ENCODE measurements at places on chromosomes 5 and 9.
A peak's percentile ranks its signal among the peaks of the same experiment; 100 is the strongest.

GRCh38 chr9:4937446-4937845 lies 47.6 kb upstream of the JAK2 start:
- DNase-seq: no peak

GRCh38 chr9:72476617-72477437 lies 44.6 kb upstream of the TMC1 start:
- no peak for DNase-seq

GRCh38 chr9:126618190-126618584 lies 4.5 kb downstream of the LMX1B start:
- no peak for DNase-seq

DNA sequence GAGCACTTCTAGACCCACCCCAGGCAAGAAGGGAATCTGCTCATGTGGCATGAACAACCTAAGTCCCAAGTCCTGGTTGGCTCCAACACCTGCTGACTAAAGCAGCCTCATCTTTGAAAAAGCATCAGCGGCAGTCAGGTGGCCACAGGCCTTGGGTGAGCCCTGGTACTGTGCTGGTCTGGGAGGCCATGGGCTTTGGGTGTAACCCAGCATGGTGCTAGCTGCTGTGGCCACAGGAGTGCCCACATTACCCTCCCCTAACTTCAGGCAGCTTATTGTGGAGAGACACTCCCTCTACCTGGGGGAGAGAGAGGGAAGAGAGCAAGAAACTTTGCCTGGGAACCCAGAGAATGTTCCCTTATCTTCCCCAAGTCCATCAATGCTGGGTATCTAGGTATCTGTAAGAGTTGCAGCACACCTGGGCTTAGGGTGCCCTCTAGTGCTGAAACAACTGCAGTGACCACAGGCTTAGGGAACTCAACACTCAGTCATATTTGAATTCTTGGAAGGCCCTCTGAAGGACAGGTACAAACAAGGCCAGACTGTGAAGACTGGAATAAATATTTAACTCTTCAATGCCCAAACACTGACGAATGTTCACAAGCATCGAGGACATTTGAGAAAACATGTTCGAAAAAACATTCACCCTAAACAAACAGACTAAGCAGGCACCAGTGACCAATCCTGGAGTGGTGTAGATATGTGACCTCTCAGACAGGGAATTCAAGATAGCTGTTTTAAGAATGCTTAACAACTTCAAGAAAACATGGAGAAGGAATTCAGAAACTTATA lies 69.9 kb upstream of the OR2K2 start:
- DNase-seq: no peak

- DNase-seq: no peak
Measured at GRCh38 chr5:9713356-9713755, 83.2 kb upstream of the TAS2R1 start.

DNA sequence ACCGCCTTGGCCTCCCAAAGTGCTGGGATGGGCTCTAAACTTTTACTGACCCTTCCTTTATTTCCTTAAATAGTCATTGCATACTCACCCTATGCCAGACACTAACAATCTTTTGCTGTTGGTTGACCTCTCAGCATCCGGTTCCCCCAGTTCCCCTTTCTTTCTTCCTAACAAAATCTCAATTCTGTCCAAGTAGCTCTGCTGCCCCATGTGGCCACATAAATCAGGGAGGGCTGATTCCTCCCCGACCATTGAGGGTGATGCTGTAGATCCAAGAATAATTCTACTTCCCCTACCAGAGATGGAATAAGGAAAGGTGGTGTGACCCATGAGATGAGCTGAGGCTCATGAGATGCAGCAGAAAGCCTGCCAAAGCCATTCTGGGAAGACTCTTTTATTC lies 315.3 kb upstream of the MSX2 start:
- no peak for DNase-seq

DNA sequence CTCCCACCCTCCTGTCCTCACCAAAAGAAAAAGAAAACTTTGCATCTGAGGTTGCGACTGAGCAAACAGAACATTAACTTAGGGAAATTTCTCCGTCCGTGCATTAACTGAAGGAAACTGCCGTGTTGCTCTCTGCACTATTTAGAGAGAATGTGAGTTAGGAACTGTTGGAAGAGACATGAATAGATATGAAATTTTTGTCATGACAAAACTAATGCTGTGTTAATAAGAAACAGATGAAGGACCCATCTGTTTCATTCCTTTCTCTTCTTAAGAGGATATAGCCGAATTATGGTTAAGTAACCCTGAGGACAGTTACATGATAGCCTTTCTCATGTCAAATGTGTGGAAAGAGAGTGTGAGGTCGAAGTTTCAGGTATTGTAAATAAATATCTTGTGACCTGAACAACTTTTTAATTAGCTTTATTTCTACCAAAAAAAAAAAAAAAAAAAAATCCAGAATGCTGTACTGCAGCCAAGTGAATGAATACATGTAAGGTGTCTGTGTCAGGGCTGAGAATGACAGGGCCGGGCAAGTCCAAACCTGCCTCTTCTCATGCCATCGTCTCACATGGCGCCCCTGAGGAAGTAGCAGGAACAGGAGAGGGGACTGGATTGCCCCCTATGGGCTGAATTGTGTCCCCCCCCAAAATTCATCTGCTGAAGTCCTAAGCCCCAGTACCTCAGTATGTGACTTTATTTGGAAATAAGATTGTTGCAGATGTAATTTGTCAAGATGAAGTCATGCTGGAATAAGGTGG lies 35.6 kb upstream of the ANKRD33B start:
- no peak for DNase-seq

- DNase-seq: no peak
Measured at GRCh38 chr9:95435074-95435728, 81.6 kb downstream of the PTCH1 start.

GRCh38 chr9:116705531-116705930 lies 18.4 kb downstream of the TRIM32 start:
- no peak for DNase-seq

DNA sequence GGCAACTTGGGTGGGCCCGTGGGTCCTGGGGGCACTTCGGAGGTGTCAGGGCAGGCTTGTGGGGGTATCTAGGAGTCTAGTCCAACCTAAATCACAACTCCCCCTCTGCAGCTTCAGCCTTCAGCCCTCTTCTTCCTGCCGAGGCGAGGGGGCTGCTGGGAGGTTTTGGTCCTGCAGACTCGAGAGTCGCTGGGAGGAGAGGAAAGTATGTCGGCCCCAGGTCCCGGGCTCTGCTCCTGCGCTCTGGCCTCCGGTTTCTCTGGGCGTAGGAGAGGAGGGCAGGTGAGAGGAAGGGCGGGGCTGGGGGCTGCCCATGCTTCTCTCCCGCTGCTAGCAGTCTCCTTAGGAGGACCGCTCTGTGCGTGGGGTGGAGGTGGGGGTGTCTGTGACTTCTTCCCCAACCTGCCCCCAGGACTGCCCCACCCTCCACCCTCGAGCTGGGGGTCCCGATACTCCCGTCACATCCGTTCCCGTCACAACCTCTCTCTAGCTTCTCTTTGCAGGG lies 139.8 kb upstream of the COL5A1 start:
- no peak for DNase-seq

DNA sequence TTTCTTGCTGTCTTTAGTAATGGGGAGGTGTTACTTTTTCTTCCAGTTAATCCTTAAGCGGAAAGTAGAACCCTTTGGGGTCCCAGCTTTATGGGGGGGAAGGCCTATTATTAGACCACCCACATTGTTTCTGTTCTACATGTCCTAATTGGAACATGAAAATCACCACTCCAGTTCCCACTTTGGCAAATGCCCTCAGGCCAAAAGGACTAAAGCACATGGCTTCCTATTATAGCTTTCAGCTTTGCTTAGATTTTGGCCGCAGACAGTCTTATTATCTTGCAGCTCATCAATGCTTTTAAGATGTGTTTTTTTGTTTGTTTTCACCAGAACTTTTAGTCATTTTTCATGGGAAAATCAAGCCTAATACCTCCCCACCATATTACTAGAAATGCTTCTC lies 296.8 kb upstream of the ANKH start:
- no peak for DNase-seq

- no peak for DNase-seq
Measured at GRCh38 chr9:125508249-125508648, 198.8 kb downstream of the MAPKAP1 start.

- no peak for DNase-seq
Measured at GRCh38 chr5:76367623-76368371, 35.3 kb upstream of the IQGAP2 start.

DNA sequence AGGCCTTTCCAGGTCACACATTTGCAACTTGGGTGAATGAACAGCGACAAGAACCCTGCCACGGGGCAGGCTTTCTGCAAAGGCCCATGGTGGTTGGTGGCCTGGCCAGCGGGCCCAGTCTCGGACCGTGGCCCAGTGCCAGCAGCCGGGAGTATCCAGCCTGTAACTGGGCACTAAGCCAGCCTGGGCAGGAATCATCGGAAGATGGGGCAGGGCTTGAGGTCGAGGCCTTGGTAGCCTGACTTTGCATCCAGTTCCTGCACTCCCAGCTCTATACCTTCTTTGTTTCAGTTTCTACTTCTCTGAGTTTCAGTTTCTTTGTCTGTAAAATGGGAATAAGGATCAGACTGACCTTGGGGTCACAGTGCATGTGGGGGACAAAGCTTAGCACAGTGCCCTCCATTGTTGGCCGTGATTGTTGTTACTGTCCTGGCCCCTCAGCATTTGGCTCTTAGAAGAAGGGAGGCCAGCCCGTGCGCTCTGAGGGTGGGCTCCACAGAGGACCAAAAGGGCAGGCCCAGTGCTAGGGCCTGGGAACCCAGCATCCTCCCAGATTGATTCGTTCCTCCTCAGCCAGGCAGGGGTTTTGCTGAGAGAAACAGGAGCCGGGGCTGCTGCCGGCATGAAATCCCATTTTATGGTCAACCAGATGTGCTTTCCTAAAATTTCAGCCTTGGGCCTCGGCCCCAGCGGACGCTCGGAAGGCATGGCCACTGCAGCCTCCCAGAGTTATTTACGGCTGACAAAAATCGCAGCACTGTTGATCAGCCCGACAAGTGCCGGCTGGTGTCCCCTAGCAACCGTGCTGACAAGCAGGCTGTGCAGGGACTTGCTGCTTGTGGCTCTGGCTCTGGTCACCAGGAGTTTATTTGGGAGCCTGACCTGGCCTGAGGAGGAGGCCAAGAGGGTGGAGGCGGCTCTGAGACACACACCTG lies 43.6 kb downstream of the JADE2 start:
- DNase-seq: peak; percentile 68

DNA sequence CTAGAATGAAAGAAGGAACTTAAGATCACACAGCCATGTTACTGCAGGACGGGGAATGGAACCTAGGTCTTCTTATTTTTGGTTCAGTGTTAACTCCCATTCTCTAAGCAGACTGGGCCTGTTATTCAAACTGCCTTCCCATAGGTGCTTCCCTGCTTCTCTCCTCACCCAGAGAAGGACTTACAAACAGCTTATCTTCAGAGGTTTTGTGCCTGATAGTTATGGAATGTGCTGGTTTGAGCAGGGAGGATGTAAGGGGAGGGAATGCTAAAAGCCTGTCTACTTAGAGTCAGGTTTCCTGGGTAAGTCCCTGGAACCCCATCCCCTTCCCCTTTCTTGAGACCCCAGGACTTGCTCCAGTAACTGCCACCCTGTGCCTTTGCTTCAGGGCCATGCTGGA lies 4.2 kb upstream of the PSMD5 start:
- no peak for DNase-seq

- no peak for DNase-seq
Measured at GRCh38 chr9:111917980-111918379, 21.4 kb downstream of the UGCG start.
